ENCODE measurements at places on chromosomes 5 and 9. TPM values are rescaled to one million over a fixed set of nuclear protein-coding genes. Genes with fewer than 3 reads are reported as not detected.

The TSLP gene
- total RNA-seq: 1.1 TPM

The SLC6A7 gene
- total RNA-seq: not detected

DNA sequence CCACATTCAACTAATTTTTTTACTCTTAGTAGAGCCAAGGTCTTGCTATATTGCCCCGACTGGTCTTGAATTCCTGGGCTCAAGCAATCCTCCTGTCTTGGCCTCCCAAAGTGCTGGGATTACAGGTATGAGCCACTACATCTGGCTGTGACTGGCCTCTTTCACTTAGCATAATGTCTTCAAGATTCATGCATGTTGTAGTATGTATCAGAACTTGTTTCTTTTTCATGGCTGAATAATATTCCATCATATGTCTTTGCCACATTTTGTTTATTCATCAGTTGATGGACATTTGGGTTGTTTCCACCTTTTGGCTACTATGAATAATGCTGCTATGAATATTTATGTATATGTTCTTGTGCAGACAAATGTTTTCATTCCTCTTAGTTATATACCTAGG, 12.8 kb upstream of the WHRN start:
- no peak for DNase-seq

DNA sequence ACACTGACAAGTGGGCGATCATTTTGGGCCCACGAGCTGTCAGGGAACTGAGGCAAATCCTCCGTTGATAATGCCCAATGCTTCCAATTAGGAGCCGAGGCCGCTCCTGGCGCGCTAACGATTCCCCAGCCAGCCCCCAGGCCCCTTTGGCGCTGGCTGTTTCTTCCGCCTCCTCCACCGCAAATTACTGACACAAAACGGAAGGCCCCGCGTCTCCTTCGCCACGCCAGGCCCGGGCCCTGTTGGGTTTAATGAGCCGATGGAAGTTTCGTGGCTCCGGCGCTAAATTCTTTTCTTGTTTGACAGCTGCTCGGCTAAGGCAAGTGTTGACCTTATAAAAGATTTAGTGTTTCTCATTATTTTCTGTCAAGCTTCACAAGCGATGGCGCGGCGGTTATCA, 25.7 kb upstream of the BARHL1 start:
- peak; percentile 19 for DNase-seq

The PPP2R2B gene
- 0.71 TPM for total RNA-seq

DNA sequence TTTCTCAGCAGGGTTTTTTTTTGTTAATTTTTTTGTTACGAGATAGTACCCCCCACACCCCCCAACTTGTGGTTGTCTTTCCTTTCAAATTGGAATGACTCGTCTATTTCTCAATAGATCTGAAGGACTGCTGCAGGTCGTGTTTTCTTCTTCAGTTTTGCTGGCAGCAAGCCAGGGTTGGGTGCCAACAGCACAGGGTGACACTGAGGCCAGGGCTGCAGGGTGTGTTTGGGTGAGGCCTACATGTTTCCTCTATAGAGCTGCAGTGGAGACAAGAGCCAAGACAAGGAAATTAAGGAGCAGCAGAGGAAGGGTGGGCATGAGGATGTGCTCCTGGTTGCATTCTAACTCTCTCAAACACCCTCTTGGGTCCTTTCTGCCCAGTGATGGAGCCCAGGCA, 52.2 kb downstream of the NXNL2 start:
- DNase-seq: no peak

GRCh38 chr5:167417662-167418061, 873.8 kb upstream of the WWC1 start:
- DNase-seq: no peak

- no peak for DNase-seq
These were observed 17.2 kb downstream of the ERCC6L2 start for GRCh38 chr9:95892690-95893089.

GRCh38 chr9:72826996-72827949, 125.6 kb downstream of the ALDH1A1 start:
- no peak for DNase-seq

The LECT2 gene
- not detected for total RNA-seq

DNA sequence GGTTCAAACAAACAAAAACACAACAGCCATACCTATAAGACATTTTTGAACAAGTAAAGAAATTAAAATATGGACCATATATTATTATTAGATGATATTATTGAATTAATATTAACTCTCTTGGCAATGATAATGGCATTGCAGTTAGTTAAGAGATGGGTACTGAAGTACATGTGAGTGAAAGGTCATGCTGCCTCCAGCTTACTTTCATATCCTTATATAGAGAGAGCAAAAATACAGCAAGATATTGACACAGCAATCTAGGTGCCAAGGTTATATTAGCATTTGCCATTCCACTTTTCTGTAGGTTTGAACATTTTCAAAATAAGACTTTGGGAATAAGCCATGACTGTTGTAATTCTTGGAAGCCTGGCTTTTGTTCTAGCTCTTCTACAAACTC, 6.1 kb downstream of the TNFSF8 start:
- no peak for DNase-seq

GRCh38 chr5:81091199-81091598, 131.0 kb downstream of the RASGRF2 start:
- DNase-seq: no peak

- DNase-seq: no peak
These were observed 2.4 kb downstream of the ELL2 start for GRCh38 chr5:95959051-95959887.

All from psoas muscle (tissue), 8 donors.